ENCODE measurements at places on chromosomes 5 and 9.

- no peak for DNase-seq
- H3K4me3 ChIP-seq = no peak overlapping the region
- peaks cover 5% of the 10 kb centered on the region for H3K4me1 ChIP-seq
- peaks cover 38% of the 10 kb centered on the region for H3K27me3 ChIP-seq
Observed at GRCh38 chr9:38083858-38084555, 15.0 kb upstream of the SHB start.

- H3K36me3 ChIP-seq = peaks cover 11% of the 10 kb centered on the region
- peaks cover 28% of the 10 kb centered on the region for H3K4me1 ChIP-seq
- DNase-seq = no peak
- H3K4me3 ChIP-seq = no peak overlapping the region
Observed at GRCh38 chr5:35815089-35815936, 41.4 kb upstream of the IL7R start.

- no peak overlapping the region for H3K27ac ChIP-seq
- DNase-seq = no peak
- no peaks in the 10 kb centered on the region for H3K27me3 ChIP-seq
- peaks cover 2% of the 10 kb centered on the region for H3K36me3 ChIP-seq
Observed at GRCh38 chr5:119063579-119064379, 7.1 kb upstream of the DMXL1 start.

DNA sequence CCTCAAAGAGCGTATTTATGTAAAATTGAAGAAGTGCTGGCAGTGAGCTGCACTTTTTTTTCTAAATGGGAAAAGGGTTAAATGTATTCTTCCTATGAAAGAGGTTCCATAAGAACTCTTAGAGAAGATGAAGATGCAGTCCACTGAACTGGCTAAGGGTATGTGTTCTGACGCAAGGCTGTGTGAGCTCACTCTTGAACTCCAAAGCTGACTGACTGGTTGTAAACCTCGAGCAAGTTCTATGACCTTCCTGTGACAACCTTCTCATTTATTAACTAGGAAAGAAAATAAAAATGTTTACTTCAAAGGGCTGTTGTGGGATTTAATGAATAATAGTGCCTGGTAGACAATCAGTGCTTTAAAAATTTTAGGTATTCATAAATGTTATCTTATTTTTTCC, 46.7 kb downstream of the POC5 start:
- H3K4me1 ChIP-seq = peaks cover 13% of the 10 kb centered on the region
- H3K27ac ChIP-seq = no peak overlapping the region
- peaks cover 15% of the 10 kb centered on the region for H3K36me3 ChIP-seq
- H3K4me3 ChIP-seq = no peak overlapping the region
- no peaks in the 10 kb centered on the region for H3K27me3 ChIP-seq

DNA sequence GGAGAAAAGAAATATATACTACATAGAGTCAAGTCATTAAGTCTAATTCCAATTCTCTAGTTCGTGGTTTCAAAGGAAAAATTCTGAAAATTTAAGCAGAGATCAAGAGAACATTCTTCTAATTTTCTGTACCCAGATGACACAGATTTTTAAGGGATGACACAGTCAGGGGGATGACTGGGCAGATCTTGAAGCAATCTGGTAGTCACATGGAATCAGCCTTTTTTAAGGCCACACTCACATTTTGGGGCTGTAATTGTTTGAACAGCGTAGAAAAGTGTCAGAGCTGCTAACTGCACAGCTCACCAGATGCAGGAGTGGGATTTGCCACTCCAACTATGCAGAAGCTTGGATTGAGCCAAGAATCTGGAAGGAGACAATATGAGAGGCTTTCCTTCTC, 20.4 kb downstream of the PDE4D start:
- no peaks in the 10 kb centered on the region for H3K36me3 ChIP-seq
- no peak for DNase-seq
- H3K4me3 ChIP-seq = no peak overlapping the region
- no peak overlapping the region for H3K27ac ChIP-seq
- H3K27me3 ChIP-seq = no peaks in the 10 kb centered on the region

DNA sequence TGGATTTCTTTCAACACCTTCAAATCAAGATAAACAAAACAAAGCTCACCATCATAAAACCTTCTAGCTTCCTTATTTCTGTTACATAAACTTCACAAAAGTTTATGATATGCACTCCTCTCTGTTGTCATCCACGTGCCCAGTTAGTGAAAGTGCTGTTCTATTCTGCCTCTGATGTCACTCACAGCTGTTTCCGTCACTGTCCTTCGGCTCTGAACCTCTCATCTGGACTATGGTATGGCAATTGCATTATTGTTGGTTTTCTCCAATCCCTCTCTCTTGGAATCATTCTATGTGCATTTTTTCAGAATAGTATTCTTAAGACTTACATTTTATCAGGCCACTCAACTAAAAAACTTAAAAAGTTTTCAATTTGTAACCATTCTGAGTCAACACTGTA, 264.2 kb upstream of the DAPK1 start:
- H3K4me3 ChIP-seq = no peak overlapping the region
- H3K27me3 ChIP-seq = peaks cover 3% of the 10 kb centered on the region
- H3K4me1 ChIP-seq = no peaks in the 10 kb centered on the region

GRCh38 chr5:18314192-18314778, 680.0 kb downstream of the TAF11L14 start:
- H3K27me3 ChIP-seq = no peaks in the 10 kb centered on the region
- no peaks in the 10 kb centered on the region for H3K4me1 ChIP-seq
- DNase-seq = no peak
- H3K36me3 ChIP-seq = peaks cover 1% of the 10 kb centered on the region
- no peak overlapping the region for H3K27ac ChIP-seq

DNA sequence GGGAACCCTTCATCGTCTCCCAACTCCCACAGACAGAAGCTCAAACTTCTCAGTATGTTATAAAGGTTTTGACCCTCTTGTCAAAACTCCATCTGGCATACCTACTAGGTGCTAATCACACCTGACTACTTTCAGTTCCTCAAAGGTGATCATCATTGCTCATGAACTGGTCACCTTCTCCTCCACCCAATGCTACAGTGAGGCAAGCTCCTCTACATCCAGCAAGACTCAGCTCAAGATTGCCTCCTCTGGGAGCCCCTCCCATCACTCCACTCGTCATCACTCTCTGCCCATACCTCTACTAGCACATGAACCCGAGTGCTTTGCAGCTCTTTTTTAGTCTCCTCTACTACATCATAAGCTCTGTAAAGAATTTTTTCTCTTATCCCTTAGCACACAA, 102.4 kb downstream of the LPAR1 start:
- no peak for DNase-seq
- no peaks in the 10 kb centered on the region for H3K4me1 ChIP-seq
- no peaks in the 10 kb centered on the region for H3K36me3 ChIP-seq
- H3K4me3 ChIP-seq = no peak overlapping the region

DNA sequence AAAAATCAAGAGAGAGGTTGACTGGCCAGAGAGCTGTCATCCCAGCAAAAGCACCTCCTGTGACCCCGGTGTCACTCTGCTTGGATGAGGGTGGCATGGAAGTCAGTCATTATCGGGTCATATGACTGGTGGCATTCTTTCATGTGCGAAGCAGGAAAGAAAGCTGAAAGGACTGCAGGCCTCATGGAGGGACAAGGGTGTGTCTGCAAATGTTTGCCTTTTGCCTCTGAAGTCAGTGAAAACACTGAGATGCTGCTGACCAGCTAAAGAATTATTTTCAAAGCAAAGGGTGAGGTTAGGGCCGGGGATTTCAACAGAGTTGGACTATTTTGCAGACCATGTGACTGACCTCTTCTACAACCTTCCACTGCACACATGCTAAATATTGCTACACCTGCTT, 298.3 kb downstream of the CSNK1G3 start:
- no peak overlapping the region for H3K4me3 ChIP-seq
- no peaks in the 10 kb centered on the region for H3K4me1 ChIP-seq
- no peaks in the 10 kb centered on the region for H3K27me3 ChIP-seq
- no peak overlapping the region for H3K27ac ChIP-seq

- H3K36me3 ChIP-seq = peaks cover 21% of the 10 kb centered on the region
- peaks cover 69% of the 10 kb centered on the region for H3K4me1 ChIP-seq
Observed at GRCh38 chr9:132068605-132069004, 11.1 kb downstream of the MED27 start.

DNA sequence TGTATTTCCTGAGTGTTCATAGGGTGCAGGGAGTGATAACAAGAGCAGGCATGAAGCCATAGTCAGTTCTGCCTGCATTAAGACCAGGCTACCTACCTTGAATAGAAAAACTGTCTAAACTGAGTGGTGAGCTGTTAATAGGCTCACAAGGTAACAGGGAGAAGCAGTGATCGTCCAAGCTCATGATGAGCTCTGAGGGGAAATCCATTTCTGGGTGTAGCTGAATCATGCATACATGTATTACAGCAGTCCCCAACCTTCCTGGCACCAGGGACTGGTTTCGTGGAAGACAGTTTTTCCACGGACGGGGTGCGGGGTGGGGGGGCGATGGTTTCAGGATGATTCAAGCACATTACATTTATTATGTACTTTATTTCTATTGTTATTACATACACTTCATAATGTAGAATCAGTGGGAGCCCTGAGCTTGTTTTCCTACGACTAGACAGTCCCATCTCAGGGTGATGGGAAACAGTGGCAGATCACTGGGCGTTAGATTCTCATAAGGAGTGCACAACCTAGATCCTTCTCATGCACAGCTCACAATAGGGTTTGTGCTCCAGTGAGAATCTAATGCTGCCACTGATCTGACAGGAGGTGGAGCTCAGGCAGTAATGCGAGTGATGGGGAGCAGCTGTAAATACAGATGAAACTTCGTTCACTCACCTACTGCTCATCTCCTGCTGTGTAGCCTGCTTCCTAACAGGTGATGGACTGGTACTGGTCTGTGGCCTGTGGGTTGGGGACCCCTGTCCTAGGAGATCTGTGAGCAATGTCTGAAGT, 100.0 kb upstream of the IL6ST start:
- H3K36me3 ChIP-seq = no peaks in the 10 kb centered on the region
- no peak overlapping the region for H3K4me3 ChIP-seq
- DNase-seq = no peak
- no peaks in the 10 kb centered on the region for H3K27me3 ChIP-seq

DNA sequence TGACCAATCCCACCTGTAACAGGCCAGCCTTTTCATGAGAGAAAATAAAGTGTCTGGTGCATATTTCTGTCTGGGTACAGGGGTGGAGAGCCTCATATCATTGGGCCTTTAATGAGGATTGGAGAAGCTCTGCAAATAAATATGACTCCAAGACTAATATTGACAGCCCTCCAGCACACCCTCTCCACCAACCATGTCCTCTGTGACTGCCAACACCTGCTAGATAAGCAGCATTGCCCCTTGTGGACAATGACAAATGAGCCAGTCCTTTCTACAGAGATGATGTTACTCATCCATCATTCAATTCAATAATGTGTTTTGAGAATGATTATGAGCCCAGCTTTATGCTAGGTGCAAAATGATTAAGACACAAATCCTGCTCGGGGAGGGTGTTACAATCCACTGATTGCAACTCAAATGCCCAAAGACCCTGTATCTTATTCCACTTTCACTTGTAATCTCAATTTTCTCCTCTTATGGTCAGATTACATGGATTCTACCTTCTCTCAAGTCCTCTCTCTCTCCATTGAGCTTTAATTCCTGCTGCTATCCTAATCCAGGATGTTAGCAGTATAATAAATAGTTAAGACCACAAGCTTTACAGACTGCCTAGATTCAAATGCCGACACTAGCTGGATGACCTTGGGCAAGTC, 2.1 kb upstream of the GFRA3 start:
- no peak overlapping the region for H3K4me3 ChIP-seq
- no peak for DNase-seq
- no peak overlapping the region for H3K27ac ChIP-seq
- H3K4me1 ChIP-seq = peaks cover 6% of the 10 kb centered on the region
- H3K27me3 ChIP-seq = peaks cover 31% of the 10 kb centered on the region

DNA sequence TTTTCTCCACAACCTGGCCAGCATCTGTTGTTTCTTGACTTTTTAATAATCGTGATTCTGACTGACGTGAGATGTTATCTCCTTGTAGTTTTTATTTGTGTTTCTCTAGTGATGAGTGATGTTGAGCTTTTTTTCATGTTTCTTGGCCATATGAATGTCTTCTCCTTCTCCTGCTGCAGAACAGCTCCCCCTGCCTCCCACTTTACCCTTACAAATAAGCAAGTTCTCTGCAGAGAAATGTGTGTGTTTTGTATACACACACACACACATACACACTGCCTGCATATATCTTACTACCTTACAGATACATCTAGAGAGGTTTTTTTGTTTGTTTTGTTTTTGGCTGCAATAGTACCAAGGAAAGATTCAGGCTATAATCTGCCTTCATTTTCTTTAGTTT, 88.7 kb upstream of the PHF24 start:
- H3K36me3 ChIP-seq = no peaks in the 10 kb centered on the region
- no peak overlapping the region for H3K4me3 ChIP-seq
- no peak for DNase-seq

DNA sequence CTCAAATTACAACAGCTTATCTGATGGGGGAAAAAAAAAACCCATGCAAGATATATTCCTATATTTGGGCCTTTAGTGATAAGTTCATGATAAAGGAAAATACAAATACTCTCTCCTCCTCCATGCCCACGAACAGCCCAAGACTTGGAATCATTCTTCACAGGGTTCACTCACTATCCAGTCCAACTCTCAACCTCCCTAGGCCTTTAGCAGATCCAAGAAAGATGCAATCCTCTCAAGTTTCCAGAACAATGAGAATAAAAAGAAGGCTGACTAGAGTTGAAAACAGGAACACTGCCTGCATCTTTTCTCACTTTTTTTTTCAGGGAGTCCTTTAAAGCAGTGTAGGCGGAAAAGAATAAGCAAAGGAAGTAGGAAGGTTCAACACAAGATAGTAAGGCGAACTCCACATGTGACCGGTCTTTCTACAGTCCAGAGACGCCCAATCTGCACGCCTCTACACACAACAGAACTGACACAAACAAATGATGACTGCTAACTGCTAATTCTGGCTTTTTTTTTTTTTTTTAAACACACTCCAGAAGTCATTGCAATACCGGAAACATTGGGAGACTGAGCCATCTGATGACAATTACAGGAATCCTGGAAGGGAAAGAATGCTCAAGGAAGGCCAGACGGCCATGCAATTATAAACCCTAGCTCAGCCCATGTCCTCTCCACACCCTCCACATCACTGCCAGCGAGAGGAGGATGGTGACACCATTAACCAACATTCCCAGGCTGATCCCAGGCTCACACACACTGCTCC, 75.4 kb downstream of the BNC2 start:
- H3K4me1 ChIP-seq = no peaks in the 10 kb centered on the region
- no peak for DNase-seq
- no peaks in the 10 kb centered on the region for H3K27me3 ChIP-seq
- H3K4me3 ChIP-seq = no peak overlapping the region
- H3K36me3 ChIP-seq = no peaks in the 10 kb centered on the region
- no peak overlapping the region for H3K27ac ChIP-seq

DNA sequence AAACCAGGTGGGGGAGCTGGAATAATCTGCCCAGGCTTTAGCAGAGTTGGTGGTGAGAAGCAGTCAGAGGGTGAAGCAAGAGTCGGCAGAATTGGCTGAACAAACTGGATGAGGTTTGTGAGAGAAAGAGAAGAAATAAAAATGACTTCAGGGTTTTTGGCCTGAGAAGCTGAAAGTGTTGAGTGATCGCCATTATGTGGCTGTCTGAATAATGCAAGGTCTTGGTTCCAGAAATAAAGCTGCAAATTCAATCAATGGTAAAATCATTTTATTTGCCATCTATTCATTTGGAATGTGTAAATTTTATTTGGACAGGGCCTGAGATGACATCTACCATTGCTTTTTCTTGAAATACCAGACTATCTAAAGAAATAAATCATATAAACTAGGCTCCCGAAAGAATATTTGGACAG, 50.4 kb upstream of the DAB2 start:
- no peaks in the 10 kb centered on the region for H3K4me1 ChIP-seq
- H3K27ac ChIP-seq = no peak overlapping the region
- DNase-seq = no peak
- peaks cover 29% of the 10 kb centered on the region for H3K27me3 ChIP-seq

- H3K4me3 ChIP-seq = no peak overlapping the region
- no peaks in the 10 kb centered on the region for H3K4me1 ChIP-seq
- H3K36me3 ChIP-seq = no peaks in the 10 kb centered on the region
- no peak for DNase-seq
- H3K27me3 ChIP-seq = peaks cover 29% of the 10 kb centered on the region
Observed at GRCh38 chr5:152331006-152331405, 74.1 kb downstream of the NMUR2 start.
